Heart right ventricle (tissue), 16 donors: ENCODE measurements at places on chromosomes 1 and 21. TPM values are rescaled to one million over a fixed set of nuclear protein-coding genes. Genes with fewer than 3 reads are reported as not detected.

The PLEKHN1 gene
- 0.28 TPM for polyA plus RNA-seq

The TMEM52 gene
- polyA plus RNA-seq, result 1.0 TPM

The IL10 gene
- 1.1 TPM for polyA plus RNA-seq

The KCNK1 gene
- polyA plus RNA-seq, result 2.5 TPM

The CFH gene
- 14.6 TPM for polyA plus RNA-seq

The LCE2A gene
- not detected for polyA plus RNA-seq
